HT1080 (cell line): ENCODE measurements at places on chromosomes 6 and 20. TPM values are rescaled to one million over a fixed set of nuclear protein-coding genes. Genes with fewer than 3 reads are reported as not detected.

GRCh38 chr6:7121700-7122241 lies 14.0 kb downstream of the RREB1 start:
- DNase-seq: no peak

DNA sequence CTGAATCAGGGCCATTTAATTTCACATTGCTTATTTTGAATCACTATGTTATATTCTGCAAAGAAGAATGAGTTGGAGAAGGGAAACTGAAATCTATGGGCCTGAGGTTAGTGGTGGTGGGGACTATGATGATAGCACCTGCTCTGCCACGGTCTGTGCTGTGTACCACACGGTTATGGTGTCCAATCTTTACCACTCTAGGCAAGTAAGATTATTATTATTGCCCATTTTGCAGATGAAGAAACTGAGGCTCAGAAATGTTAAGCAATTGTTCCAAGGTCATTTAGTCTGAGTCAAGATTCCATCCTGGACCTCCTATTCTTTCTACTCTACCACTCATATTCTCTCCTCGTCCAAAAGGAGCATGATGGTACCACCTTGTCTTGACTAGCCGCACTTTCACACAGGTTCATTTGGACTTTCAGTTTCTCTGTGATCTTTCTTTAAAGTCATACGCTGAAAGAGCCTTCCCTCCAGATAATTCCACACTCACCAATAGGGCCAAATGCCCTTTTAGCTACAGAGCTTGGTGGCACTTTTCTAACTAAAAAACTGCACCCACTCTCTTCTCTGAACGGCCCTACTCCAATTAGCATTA lies 56.2 kb downstream of the GFOD1 start:
- no peak for DNase-seq

GRCh38 chr6:52227495-52227894 lies 16.8 kb downstream of the IL17F start:
- peak; percentile 15 for DNase-seq

DNA sequence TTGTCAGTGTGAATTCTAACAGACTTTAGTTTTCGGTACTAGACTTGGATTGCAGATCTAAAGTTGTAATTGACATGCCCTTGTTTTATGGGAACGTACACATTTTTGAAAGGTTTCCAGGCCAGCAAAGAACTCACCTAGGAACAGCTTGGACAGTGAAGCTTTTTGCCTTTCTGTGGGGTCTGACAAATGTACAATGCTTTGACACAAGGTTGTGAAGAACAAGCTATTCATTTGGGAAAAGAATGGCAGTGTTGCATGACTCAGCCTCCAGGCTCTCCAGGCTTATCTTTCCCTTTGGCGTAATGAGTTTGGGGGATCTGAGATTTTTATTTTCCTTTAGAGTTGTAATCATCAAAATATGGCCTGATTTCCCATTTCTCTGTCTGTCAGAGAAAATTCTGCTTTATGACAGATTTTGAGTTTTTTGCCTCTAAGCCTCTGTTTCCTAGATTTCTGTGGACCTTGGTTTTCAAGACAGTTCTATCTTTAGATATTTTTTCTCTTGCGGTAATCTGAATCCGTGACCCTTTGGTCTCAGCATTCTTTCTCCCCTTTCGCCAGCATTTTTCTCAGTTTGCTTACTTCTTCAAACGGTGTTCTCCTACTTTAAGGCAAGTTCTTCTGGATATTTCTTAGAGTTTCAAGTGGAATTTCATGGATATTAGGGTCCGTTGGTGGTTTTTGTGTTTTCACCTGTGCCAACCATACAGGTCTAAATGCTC lies 221.0 kb downstream of the ADGB start:
- DNase-seq: no peak

GRCh38 chr6:27847706-27848105 lies 64.5 kb downstream of the OR2B2 start:
- DNase-seq: peak; percentile 60

DNA sequence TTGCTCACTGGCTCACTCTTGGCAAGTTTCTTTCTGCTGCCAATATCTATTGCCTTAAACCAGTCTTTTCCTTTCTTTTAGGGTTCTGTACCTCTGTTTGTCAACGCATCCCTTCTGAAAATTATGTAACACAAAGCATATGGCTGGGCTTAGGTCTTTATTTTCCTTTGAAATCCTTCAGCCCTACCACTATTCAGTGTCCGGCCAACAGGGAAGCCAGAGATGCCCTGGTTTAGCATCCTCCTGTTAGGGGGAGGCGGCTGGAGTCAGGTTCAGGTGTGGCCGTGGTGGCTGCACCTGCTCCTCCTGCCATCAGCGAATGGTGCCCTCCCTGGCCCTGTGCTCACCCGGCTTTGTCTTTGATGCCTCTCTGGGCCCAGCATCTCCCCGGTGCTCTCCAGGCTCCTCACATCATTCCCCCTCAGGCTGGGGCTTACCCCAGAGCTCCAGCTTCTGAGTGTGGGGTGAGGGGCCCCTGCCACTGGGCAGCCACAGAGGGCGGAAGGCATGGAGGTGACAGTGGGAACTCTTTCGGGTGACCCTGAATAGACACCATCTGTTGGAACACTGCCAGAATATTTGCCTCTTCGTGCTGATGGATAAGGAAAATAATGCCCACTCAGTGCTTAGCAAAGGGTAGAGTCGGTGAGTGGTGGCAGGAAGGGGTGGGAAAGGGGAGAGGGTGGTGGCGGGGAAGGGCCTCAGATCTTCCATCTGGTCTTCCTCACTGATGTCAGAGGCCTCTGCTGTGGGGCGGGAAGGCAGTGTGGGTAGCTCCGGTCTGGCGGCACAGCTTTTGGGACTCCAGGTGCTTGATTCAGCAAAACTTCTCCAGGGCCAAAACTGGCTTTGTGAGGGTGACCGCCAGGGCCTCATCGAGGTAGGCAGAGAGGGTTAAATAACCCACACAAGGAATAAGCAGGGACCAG lies 97.2 kb downstream of the DACT2 start:
- no peak for DNase-seq

GRCh38 chr6:48817333-48818051 lies 645.6 kb downstream of the MMUT start:
- DNase-seq: no peak

- no peak for DNase-seq
These were observed 39.6 kb upstream of the VSTM2L start for GRCh38 chr20:37863289-37863688.

GRCh38 chr6:82467338-82467737 lies 103.7 kb downstream of the TPBG start:
- DNase-seq: no peak

GRCh38 chr6:160735523-160735922 lies 33.5 kb downstream of the PLG start:
- no peak for DNase-seq

GRCh38 chr20:11012975-11013374 lies 339.2 kb upstream of the JAG1 start:
- DNase-seq: no peak

GRCh38 chr20:16601047-16601446 lies 27.8 kb upstream of the KIF16B start:
- DNase-seq: no peak

- DNase-seq: peak; percentile 86
These were observed 108.7 kb downstream of the NCOA3 start for GRCh38 chr20:47610247-47610944.

DNA sequence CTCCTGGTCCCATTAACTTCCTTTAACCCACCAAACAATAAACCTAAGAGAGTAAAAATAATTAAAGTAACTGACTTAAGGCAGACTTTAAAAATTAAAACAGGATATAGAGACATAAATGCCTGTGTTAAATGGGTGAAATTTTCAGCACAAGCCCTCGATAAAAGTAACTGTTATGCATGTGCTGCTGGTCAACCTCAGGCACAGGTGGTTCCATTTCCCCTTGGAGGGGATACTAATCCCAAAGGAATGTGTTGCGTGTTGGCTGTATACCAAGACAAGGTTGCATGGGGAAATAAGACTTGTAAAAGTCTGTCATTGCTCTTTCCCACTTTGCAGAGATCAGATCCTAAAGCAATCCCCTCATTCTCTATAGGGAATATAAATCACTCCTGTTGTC lies 25.8 kb downstream of the HLA-A start:
- peak; percentile 75 for DNase-seq

DNA sequence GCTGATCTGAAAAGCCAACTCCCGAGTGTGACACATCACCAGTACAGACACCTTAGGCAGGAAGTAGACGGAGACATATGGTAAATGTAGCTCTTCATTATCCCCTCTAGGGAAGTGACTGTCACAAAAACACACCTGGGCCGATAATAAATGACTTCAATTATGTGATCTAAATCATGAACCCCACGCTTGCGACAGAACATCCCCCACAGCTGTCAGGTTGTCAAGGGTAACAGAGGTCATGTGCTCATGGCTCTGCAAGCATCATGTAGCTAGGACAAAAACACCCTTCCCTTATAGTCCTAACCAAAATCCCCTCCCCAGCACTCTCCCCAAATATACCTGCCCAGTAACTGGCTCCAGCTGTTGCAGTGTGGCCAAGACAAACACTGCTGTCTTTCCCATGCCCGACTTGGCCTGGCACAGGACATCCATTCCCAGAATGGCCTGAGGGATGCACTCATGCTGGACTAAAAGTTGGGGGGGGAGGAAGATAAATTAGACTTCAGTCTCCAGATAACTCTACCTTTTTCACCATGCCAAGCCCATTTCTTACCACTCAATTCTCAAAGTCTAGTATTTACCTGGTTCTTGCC lies 2.9 kb downstream of the DDX39B start:
- DNase-seq: no peak

GRCh38 chr6:98498866-98499265 lies 335.5 kb upstream of the POU3F2 start:
- DNase-seq: peak; percentile 34

DNA sequence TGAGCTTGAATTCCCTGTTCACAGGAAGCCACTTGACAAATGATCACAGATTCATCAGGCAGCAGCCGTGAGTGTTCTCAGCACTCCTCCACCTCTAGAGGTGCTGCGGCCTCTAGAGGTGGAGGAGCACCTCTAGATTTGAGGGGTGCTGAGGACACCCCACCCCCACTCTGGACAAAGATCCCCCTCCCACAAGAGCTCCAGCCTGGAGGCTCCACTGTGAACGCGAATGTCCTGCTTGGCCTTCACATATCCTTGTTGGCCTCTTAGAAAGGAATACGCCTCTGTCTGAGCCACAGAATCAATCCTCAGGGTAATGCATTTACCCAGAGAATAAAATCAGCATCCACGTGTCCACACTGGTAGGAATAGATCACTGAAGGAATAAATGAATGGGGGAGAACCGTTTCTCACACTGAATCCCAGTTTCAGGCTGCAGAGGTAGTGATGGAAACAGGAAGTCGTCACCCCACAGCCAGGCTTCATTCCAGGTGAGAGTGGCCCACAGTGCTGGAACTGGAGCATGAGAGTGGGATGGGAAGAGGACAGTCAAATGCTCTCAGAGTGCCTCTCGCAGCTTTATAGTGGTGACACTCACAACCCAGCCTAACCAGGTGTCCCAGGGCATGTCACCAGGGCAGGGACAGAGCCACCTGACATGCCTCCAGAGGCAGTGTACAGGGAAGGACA lies 16.6 kb downstream of the NPEPL1 start:
- DNase-seq: no peak

DNA sequence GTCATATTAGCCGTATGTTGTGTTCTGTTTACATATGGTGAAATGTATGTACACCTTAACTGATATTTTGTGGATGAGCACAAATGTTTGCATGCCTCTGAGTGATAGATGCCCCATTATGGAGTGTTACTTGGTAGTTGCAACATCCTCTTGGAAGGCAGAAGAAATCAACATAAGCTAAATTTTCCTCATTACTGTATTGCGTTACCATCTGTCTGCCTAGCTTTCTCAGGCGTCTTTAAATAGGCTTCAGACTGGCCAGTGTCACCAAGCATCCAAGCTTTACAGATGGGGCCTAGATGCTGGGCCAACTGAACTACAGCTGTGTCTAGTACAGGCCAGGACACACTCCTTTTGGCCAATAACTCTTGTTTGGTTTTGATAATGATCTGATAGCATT lies 250.6 kb downstream of the SAMD5 start:
- no peak for DNase-seq

- peak; percentile 17 for DNase-seq
These were observed 2.5 kb upstream of the CLDN20 start for GRCh38 chr6:155261111-155261900.

DNA sequence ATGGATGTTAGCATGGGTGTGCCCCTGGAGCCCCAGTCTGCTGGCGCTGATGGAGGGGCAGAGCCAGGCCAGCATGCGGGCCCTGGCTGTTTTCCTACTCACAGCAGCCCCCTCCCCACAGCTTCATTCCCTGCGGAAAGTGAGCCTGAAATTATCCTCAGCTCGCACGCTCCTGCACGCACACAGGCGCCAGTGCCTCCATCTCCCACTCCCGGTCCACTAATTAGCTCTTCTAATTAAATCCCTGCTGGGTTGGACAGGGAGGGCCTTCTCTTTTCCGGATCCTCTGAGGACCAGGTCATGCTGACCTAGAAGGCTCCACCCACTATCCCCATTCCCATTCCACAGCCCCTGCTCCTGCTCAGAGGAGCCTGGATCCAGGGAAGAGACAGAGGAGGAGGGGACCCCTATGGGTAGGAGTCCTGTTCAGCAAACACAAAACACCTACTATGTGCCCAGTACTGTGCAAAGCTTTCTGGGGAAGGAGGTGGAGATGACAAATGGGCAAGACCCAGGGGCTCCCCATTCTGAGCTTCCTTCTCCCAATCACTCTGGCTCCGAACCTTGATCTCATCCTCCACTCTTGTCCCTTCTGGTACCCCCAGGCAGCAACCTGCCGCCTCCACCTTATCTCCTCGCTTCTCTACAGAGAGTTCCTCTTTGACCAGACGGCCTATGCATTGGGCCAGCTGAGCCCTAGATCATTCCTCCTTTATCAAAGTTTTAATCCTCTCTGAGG lies 70.2 kb upstream of the CCDC167 start:
- no peak for DNase-seq

The ANKRD6 gene
- total RNA-seq: 1.0 and 1.2 TPM in 2 replicates

The ACTL10 gene
- 0.06 TPM in 1 of 2 replicates, not detected in the other for total RNA-seq

The CUL7 gene
- total RNA-seq: 19.4 and 19.6 TPM in 2 replicates

The TSPO2 gene
- total RNA-seq: 0.34 and 0.43 TPM in 2 replicates

The FAM83B gene
- not detected in 2 replicates for total RNA-seq

The DAAM2 gene
- 1.6 and 1.7 TPM in 2 replicates for total RNA-seq

The ZSCAN23 gene
- total RNA-seq: 0.43 and 0.84 TPM in 2 replicates

The AAR2 gene
- total RNA-seq: 34.5 and 50.1 TPM in 2 replicates

The BMP2 gene
- total RNA-seq: 0.32 and 0.57 TPM in 2 replicates

The SERINC3 gene
- 61.5 and 90.1 TPM in 2 replicates for total RNA-seq

The ABHD16B gene
- not detected in 2 replicates for total RNA-seq
